ENCODE measurements at places on chromosomes 3 and 15.

DNA sequence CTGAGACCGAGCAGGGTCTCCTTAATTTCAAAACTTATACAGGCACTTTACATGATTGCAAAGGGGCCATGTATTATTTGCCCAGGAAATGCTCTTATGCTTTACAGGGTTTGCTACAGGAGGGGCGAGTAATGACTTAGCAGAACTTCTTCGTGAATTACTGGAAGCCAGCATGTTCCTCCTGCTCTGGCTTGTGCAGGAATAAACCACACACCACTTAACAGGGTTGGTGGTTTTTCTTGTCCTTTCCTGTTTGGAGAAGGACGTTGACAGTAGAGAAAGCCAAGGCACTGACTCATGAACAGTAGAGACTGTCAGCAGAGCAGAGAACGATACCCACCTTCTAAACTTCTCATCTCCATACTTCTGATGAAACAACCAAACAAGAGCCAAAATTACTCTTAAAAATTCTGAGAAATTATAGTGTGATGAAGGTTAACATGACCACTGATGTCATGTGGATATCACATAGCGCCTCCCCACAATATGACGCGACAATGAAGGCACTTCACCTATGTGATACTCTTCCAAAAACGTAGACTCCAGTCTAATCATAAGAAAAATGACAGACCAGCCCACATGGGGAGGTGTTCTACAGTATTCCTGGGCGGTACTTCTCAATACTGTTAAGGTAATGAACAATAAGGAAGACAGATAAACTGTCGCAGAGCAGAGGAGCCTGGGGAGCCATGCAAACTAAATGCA, 24.7 kb upstream of the MCTP2 start:
- peak; percentile 38 for DNase-seq

GRCh38 chr3:128285042-128285966, 132.0 kb downstream of the EEFSEC start:
- DNase-seq, result no peak

DNA sequence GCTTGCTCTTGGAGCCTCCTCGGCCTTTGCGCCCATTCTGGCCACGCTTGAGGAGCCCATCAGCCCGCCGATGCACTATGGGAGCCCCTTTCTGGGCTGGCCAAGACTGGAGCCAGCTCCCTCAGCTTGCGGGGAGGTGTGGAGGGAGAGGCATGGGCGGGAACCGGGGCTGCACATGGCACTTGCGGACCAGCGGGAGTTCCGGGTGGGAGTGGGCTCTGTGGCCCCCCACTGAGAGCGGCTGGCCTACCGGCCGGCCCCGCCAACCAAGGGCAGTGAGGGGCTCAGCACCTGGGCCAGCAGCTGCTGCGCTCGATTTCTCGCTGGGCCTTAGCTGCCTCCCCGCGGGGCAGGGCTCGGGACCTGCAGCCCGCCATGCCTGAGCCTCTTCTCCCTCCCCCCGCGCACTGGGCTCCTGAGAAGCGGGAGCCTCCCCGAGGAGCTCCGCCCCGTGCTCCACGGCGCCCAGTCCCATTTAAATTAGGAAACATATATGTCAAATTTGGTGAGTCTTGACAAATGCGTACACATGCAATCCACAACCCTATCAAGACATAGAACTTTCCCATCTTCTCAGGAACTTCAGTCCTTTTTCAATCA, 97.6 kb upstream of the CNTN3 start:
- DNase-seq, result no peak

GRCh38 chr3:15783361-15783969, 14.3 kb downstream of the ANKRD28 start:
- no peak for DNase-seq
